ENCODE measurements at places on chromosomes 7 and 10.

- no peak for DNase-seq
Observed at GRCh38 chr10:67772894-67773511, 65.0 kb downstream of the DNAJC12 start.

DNA sequence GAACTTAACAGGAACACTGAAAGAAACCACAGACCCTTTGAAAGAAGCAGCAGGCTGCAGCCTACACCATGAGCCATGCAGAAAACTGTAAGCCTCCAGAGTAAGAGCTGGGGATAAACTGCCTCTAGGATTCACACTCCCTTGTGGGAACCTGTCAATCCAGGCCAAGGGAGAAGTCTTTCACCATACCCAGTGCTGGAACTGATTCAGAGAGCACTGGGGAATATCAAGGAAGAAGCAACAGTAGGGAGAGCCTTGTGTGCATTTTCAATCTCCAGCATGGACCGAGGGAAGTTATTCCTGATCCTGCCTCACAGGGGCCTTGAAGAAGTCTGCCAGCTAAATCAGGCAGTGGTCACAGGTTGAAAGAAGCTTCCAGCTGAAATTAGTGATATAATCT is 282.2 kb downstream of the AGMO start:
- no peak for DNase-seq

- no peak for DNase-seq
Observed at GRCh38 chr7:30657131-30657530, 25.1 kb downstream of the CRHR2 start.

GRCh38 chr10:29273478-29273877 is 15.4 kb upstream of the LYZL1 start:
- no peak for DNase-seq

- DNase-seq = no peak
Observed at GRCh38 chr10:132844069-132844809, 58.3 kb upstream of the NKX6-2 start.

GRCh38 chr10:36423821-36424248 is 701.6 kb upstream of the ANKRD30A start:
- peak; percentile 27 for DNase-seq

GRCh38 chr10:114661212-114661880 is 3.3 kb upstream of the ABLIM1 start:
- DNase-seq = no peak

DNA sequence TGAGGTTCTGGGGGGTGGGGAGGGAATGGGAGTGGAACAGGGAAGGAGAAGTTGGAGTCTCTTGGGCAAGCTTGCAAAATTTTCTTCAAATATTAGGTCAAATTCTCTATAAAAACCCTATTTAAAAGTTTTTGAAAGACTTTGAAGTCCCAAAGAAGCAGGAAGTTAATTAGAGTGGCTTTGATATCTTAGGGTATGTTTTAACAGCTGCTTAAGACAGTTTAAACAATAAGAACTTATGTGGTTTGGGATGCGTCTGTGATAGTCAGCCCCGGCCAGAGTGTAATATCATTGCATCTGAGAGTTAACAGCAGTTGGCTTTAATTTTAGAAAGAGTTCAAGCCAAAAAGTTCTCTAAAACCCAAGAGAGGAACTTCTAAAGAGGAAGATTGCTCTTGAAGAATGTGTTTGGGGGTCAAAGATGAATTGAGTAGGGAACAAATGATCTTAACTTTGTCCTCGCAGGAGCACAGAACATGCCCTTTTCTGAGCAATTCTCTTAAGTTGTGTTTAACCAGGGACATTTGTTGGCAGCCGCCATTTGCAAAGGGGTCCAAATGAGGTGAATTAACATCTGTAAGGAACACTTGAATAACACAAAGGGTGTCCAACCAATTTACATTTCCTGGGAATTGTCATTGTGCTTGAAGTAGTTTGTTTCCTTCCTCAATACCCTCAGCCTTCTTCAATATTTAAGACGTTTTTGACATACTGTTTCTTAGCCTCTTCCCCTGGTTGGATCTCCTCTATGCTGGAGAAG is 182.4 kb downstream of the PTEN start:
- DNase-seq = no peak

DNA sequence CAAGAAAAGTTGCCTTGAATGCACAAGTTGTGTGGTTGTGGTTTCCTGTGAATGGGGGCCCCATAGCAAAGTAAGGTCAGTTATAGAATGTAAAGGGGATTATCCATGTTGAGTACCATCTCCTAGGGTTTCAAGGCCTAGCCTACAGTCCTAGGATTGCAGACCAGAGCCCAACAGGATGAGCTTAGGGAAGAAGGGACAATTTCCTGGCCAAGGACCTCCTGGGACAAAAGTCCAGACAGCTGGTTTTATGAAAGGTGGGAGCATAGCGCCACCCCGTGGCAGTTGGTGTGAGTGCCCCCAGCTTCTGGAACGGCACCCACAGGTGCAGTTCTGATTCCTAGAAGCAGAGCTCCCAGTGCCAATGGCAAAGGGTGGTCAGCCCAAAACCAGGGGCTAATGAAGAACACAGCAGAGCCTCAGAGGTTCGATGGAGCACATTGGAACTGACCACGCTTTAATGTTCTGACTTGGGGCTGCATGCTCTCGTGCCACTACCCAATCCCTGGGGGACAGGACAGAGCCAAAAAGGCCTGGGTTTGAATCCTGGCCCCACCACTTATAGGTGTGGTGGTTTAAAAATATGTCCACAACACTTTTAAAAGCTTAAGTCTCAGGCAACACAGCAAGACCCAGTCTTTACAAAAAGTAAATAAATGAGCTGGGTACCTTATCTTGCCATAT is 25.8 kb upstream of the TMEM120A start:
- peak; percentile 71 for DNase-seq

Measured in endothelial cell of umbilical vein (primary cell).